ENCODE measurements at places on chromosomes 2 and 18.

DNA sequence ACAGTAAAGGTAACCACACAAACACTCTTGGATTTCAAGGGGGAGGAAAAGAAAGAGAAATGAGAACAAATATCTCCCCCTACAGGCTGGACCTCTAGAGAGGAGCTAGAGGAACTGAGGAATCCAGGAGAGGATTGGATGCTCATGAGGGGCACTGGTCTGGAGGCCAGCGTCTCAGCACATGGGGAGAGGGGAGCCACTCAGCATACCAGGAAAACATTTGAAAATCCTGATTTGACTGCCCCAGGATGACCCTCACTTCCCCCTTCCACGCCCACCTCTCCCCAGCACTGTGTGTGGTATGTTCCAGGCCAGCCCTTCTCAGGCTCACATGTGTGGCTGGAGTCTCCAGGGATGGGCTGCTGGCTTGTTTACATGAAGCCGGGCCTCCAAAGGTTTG, 396.8 kb upstream of the ID2 start:
- DNase-seq: no peak

GRCh38 chr2:123073956-123074355, 951.1 kb upstream of the CNTNAP5 start:
- no peak for DNase-seq

GRCh38 chr18:21074336-21075323, 37.0 kb downstream of the ROCK1 start:
- no peak for DNase-seq

- no peak for DNase-seq
Observed at GRCh38 chr2:109563980-109564550, 49.7 kb downstream of the SEPTIN10 start.

GRCh38 chr2:170324640-170325046, 146.7 kb downstream of the MYO3B start:
- DNase-seq: no peak

GRCh38 chr18:34858188-34858587, 148.1 kb downstream of the DTNA start:
- DNase-seq: no peak

- no peak for DNase-seq
Observed at GRCh38 chr2:118492335-118492734, 355.1 kb downstream of the EN1 start.

DNA sequence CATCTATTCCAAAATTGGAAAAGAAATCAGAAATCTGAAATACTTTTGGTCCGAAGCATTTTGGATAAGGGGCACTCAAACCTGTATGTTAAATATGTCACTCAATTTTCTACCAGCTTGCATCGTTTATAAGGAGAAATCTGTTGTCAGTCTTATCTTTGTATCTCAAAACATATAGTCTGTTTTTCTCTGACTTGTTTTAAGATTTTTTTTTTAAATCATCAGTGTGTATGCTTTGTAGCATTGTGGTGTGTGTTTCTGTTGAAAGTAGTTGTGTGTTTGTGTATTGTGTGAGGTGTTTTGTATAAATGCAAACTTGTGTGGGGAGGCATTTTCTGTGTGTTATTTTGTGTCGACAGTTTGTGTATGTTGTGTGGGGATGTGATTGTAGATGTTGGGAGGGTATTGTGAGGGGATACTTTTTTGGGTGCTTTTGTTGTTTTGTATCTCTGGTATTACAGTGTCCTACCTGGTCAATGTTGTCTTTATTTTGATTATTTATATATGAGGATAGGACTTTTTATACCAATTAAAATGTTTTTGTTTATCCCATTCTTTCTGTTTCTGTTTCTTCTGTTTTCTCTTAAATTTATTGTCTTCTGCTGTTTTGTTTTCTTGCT, 30.9 kb downstream of the SMCHD1 start:
- DNase-seq: no peak

GRCh38 chr2:7427293-7428060, 510.3 kb downstream of the RNF144A start:
- no peak for DNase-seq

DNA sequence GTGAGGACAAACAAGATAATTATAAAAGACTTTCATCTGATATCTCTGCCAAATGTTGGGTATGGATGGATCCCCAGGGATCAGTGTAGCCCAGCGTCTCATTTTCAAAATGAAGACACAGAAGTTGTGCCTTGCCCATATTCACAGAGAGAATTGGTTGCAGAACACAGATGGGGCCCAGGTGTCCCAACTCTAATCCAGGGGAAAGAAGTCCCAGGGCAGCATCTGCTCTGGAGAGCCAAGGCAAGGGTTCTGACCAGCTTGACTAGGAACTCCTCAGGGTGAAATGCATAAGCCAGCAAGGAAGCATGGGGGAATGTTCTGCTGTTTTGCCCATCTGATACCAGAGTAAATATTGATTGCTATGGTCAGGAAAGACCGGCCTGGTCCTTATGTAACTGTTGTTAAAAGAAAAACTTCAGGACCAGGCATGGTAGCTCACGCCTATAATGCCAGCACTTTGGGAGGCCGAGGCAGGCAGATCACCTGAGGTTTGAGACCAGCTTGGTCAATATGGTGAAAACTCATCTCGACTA, 68.7 kb upstream of the CABLES1 start:
- DNase-seq: no peak

DNA sequence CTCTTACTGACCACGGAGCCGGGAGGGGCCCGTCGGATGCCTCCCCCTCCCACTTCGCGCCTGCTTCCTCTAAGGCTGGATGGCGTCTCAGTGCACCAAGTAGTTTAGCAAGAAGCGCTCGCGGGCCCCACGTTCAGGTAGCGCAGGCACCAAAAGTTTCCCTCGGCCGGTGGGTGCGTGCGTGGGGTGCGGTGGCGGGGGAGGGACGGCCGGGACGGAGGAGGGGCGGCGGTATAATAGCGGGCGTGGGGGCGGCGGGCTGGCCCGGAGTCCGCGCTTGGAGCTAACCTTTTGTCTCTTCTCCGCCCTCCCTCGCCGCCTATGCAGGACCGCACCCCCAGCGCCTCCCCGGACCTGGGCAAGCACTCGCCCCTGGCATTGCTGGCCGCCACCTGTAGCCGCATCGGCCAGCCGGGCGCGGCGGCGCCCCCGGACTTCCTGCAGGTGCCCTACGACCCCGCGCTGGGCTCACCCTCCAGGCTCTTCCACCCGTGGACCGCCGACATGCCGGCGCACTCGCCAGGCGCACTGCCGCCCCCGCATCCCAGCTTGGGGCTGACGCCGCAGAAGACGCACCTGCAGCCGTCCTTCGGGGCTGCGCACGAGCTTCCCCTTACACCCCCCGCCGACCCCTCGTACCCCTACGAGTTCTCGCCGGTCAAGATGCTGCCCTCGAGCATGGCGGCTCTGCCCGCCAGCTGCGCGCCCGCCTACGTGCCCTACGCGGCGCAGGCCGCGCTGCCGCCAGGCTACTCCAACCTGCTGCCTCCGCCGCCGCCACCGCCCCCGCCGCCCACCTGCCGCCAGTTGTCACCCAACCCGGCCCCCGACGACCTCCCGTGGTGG, 1.0 kb downstream of the SP5 start:
- DNase-seq: no peak

GRCh38 chr2:72574886-72575285, 250.9 kb downstream of the EXOC6B start:
- DNase-seq: no peak

- no peak for DNase-seq
Observed at GRCh38 chr2:239300242-239300641, 100.6 kb downstream of the HDAC4 start.

- no peak for DNase-seq
Observed at GRCh38 chr2:238504181-238504931, 77.6 kb downstream of the ASB1 start.

DNA sequence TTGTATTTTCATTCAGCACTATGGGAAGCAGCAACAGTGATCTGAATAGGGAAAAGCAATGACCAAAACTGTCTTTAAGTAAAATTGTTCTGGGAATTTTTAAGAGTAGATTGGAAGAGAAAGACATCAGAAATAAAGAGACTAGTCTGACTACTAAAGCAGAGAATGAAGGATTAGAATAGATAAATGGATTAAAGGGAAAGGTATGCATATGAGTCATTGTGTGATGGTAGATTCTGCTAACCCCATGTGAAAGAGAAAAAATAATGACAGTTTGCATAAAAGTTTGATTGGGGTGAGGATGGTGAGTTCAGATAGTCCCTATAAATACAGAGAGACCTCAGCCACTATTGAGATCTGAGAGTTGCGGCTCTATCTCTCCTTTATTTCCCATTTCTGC, 139.6 kb upstream of the DCC start:
- no peak for DNase-seq

- DNase-seq: no peak
Observed at GRCh38 chr2:6700335-6700734, 165.4 kb downstream of the CMPK2 start.

DNA sequence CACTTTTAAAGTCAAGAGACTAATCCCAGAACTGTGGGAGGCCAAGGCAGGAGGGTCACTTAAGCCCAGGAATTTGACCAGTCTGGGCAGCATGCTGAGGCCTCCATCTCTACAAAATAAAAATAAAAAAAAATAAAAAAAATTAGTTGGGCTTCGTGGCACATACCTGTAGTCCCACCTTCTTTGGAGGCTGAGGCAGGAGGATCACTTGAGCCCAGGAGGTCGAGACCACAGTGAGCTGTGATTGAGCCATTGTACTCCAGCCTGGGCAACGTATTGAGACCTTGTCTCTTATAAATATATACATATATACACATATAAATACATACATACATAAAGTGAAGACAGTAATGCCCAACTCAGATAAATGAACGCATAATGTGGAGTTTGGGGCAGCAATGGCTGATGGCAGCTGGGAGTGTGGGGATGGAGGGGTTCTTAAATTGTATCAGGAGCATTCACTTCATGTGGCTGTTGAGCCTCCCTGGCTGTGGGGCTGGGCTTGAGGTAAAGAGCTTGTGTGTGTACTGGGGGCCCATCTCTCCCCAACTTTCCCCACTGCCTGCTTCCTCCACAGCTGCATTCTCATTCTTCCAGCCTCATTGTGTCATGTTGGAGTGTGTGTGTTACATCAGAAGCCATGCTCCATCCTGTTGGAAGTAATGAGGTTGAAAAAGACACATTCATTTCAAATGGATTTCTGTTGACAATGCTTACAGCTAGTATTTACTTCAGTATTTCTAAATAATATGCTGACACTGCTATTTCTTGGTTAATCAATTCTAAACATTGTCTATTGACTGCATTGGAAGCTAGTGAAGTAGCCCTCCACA, 96.5 kb upstream of the HS6ST1 start:
- DNase-seq: no peak

DNA sequence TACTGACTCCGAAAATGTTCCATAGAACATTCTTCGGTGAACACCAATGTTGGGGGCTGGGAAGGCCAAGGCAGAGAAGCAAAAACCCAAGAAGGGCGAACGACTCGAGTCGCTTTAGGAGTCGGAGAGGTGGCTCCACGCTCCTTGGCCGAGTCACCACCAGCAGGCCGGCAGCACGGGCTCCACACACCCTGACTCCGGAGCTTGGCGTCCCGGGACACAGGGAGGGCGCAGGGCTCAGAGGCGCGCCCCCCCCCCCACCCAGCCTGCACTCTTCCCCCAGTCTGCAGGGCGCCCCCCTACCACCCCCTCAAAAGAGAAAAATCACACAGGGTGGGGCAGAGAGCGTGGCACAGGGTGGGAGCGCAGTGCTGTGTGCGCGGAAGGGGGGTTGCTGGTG, 7.5 kb upstream of the ADI1 start:
- no peak for DNase-seq

DNA sequence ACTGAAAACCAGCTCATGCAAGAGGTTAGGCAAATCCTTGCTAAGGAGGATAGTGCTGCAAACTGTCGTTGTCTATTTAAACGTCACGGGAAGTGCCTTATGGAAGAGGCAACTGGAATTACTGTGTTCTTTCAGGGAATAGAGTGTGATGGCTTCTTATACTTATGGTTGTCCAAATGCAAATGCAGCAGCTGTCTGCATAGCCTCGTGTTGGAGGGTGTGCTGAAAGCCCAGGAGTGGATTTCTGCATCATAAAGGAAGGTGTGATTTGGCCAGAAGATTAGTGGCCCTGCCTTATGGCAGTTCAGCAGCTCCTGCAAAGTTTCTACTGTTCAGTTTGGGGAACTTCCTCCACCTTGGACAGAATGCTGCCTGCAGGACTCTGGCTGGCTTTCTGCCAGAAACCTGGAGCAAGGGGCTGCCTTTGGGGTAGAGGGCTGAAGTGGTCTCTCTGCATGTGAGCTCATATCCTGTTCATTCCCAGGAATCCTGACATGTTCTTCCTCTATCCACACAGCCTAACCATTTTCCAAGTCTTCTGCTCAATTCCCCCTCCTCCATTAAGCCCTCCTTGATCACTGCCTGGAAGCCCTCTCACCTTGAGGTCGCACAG, 321.2 kb upstream of the CXCR4 start:
- no peak for DNase-seq

Data from AG04449 (cell line).